ENCODE measurements at places on chromosomes 2 and 18. TPM values are rescaled to one million over a fixed set of nuclear protein-coding genes. Genes with fewer than 3 reads are reported as not detected.

The NPHP1 gene
- 3.9 TPM for total RNA-seq

The NTSR2 gene
- total RNA-seq, result not detected

The DYSF gene
- 21.3 TPM for total RNA-seq

The VAMP8 gene
- total RNA-seq, result 40.5 TPM

The FAM161A gene
- 2.5 TPM for total RNA-seq

The CNTNAP5 gene
- total RNA-seq, result not detected

The CAPN13 gene
- not detected for total RNA-seq

The TBR1 gene
- not detected for total RNA-seq

DNA sequence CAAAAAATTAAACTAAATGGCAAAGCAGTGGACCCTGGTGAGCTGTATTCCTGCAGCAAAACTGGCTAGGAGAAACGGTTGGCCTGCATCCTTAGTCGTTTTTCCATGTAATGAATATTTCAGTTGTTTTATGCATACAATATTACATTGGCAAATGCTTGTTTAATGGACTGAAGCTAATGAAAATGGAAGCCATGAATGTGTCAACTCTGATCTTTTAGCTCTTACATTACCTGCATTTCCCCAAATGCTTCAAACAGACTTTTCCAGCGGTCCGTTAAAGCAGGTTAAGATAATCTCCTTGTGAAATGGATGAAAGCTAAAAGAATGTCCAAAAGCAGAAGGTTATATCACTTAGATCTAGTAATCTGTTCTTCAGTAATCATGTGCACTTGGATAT, 686.3 kb upstream of the SETBP1 start:
- H3K36me3 ChIP-seq, result no peaks in the 10 kb centered on the region
- H3K4me3 ChIP-seq, result no peak overlapping the region
- H3K27me3 ChIP-seq, result no peaks in the 10 kb centered on the region
- DNase-seq, result no peak

DNA sequence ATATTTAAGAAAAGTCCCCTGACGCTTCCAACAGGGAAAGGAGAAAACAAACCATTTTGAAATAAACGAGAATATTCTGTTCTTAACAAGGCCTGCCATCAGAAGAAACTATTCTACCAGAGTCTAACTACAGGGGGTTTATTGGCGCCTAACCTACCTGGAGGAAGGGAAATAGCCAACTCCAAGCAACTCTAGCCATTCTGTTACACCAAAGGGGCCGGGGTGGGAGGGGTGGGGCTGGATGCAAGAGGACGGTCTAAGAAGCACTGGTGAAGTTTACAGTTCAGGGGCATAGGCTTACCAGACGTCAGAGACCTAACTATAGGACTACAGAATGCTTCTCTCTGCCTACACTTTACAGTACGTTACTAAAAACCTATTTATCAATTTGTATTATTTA, 60.5 kb upstream of the GALNT5 start:
- H3K27ac ChIP-seq, result no peak overlapping the region
- no peaks in the 10 kb centered on the region for H3K4me1 ChIP-seq
- no peaks in the 10 kb centered on the region for H3K27me3 ChIP-seq

DNA sequence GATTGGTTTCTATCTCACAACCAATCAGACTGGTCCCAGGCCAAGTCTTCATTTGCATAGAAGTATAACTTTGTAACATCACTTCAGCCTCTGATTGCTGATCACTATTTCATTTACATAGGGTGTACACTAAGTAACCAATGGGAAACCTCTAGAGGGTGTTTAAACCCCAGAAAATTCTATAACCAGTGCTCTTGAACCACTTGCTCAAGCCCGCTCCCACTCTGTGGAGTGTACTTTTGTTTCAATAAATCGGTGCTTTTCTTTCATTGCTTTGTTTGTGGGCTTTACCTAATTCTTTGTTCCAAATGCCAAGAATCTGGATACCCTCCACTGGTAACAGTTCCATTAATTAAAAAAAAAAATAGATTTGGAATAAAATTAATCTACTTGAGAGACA, 77.0 kb downstream of the TMEFF2 start:
- H3K36me3 ChIP-seq, result no peaks in the 10 kb centered on the region
- H3K4me1 ChIP-seq, result no peaks in the 10 kb centered on the region
- H3K4me3 ChIP-seq, result no peak overlapping the region
- H3K27me3 ChIP-seq, result no peaks in the 10 kb centered on the region
- DNase-seq, result no peak

GRCh38 chr2:69993708-69994107, 32.3 kb upstream of the ASPRV1 start:
- H3K27me3 ChIP-seq, result no peaks in the 10 kb centered on the region
- no peak for DNase-seq
- H3K27ac ChIP-seq, result no peak overlapping the region
- H3K36me3 ChIP-seq, result peaks cover 4% of the 10 kb centered on the region
- no peaks in the 10 kb centered on the region for H3K4me1 ChIP-seq

DNA sequence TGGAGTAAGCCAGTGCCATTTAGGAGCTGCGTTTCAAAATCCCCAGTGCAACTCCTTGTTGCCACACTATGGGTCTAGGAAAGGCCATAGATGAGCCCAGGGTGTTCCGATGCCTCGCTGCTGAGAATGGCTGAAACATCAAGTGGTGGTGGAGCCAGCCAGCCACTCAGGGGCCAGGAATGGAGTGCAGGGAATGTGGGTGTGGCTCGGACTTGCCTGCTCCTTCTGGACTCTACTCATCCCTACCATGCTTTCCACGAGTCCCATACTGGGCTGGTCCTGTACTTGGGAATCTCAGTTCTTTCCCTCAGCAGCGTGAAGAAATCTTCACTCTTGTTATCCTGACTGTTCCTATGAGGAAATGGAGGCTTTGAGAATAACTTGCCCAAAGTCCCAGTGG, 143.5 kb downstream of the INSIG2 start:
- DNase-seq, result no peak
- H3K36me3 ChIP-seq, result no peaks in the 10 kb centered on the region
- no peak overlapping the region for H3K4me3 ChIP-seq

GRCh38 chr2:158776231-158776630, 18.9 kb upstream of the DAPL1 start:
- H3K4me3 ChIP-seq, result no peak overlapping the region
- DNase-seq, result no peak
- no peaks in the 10 kb centered on the region for H3K27me3 ChIP-seq
- no peak overlapping the region for H3K27ac ChIP-seq
- no peaks in the 10 kb centered on the region for H3K36me3 ChIP-seq

- H3K4me3 ChIP-seq, result no peak overlapping the region
- no peaks in the 10 kb centered on the region for H3K36me3 ChIP-seq
- H3K27ac ChIP-seq, result no peak overlapping the region
- DNase-seq, result no peak
These were observed 81.9 kb upstream of the COL5A2 start for GRCh38 chr2:189261431-189261841.

GRCh38 chr2:98607741-98608115, 584 bp downstream of the COA5 start:
- H3K4me1 ChIP-seq, result no peaks in the 10 kb centered on the region
- H3K27ac ChIP-seq, result peak overlapping the region; percentile 12
- H3K36me3 ChIP-seq, result no peaks in the 10 kb centered on the region
- H3K4me3 ChIP-seq, result peak overlapping the region; percentile 98

GRCh38 chr2:181426672-181427071, 30.5 kb upstream of the ITGA4 start:
- no peaks in the 10 kb centered on the region for H3K27me3 ChIP-seq
- no peaks in the 10 kb centered on the region for H3K36me3 ChIP-seq

DNA sequence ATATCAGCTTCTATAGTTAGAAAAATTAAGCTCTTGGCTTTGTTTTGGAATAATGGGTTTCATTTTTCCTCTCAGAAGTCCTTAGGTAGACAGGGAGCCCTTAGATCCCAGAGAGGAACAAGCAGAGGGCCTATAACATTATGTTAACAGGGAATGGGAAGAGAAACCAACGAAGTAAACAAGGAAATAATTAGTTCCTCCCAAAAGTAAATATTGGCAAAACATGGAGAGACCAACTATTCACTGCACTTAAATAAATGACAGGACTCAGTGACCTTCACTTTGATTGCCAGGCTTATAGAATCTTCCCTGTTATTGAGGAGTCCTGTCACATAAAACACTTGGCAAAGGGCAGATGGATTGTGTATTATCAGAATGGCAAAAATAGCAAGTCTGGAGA, 5.3 kb downstream of the CRIM1 start:
- H3K36me3 ChIP-seq, result no peaks in the 10 kb centered on the region
- H3K4me1 ChIP-seq, result peaks cover 15% of the 10 kb centered on the region
- no peak overlapping the region for H3K4me3 ChIP-seq

GRCh38 chr2:189624648-189625355, 36.5 kb upstream of the ASNSD1 start:
- H3K4me3 ChIP-seq, result no peak overlapping the region
- H3K27ac ChIP-seq, result no peak overlapping the region
- H3K27me3 ChIP-seq, result no peaks in the 10 kb centered on the region
- H3K36me3 ChIP-seq, result no peaks in the 10 kb centered on the region
- DNase-seq, result no peak
- no peaks in the 10 kb centered on the region for H3K4me1 ChIP-seq

DNA sequence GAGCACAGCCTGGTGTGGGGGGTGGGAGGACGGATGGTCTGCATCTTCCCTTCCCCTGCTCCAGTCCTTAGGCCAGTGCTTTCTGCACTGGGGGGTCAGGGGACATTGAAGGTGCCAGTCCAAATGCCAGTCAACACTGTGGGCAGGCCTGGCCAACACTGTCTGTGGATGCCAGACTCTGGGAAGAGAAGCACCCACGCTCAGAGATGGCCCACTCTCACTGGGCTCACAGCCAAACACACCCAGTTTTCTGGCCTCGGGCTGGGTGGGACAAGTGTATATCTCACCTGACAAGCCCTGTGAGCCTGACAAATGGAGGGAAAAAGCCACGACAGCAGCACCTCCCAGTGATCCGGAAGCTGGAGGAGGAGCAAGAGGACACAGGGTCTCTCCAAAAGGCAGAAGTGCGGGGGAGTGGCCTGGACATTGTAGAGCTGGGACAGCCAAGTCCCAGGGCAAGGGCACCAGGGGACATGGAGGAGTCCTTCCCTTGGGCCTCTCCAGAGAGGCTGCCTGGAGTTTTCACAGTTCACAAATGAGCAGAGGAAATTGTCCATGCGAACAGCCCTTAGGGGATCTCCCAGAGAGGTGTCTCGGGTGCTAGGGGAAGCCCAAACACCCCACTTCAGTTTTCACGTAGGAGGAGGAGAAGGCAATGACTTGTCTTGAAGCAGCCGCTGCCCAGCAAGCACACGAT, 79.3 kb downstream of the SDC1 start:
- no peak overlapping the region for H3K4me3 ChIP-seq
- no peaks in the 10 kb centered on the region for H3K27me3 ChIP-seq
- DNase-seq, result no peak
- H3K27ac ChIP-seq, result no peak overlapping the region
- no peaks in the 10 kb centered on the region for H3K4me1 ChIP-seq

- H3K36me3 ChIP-seq, result no peaks in the 10 kb centered on the region
- no peaks in the 10 kb centered on the region for H3K4me1 ChIP-seq
- H3K27me3 ChIP-seq, result no peaks in the 10 kb centered on the region
- H3K4me3 ChIP-seq, result no peak overlapping the region
- H3K27ac ChIP-seq, result no peak overlapping the region
- no peak for DNase-seq
These were observed 13.8 kb downstream of the DPYSL5 start for GRCh38 chr2:26861610-26862224.

GRCh38 chr18:80108121-80108536, 933 bp upstream of the ADNP2 start:
- H3K4me1 ChIP-seq, result no peaks in the 10 kb centered on the region
- DNase-seq, result peak; percentile 72
- H3K36me3 ChIP-seq, result no peaks in the 10 kb centered on the region
- H3K27ac ChIP-seq, result peak overlapping the region; percentile 28
- H3K27me3 ChIP-seq, result no peaks in the 10 kb centered on the region
- no peak overlapping the region for H3K4me3 ChIP-seq

GRCh38 chr2:197937814-197938213, 133.4 kb downstream of the PLCL1 start:
- no peak overlapping the region for H3K4me3 ChIP-seq
- no peaks in the 10 kb centered on the region for H3K27me3 ChIP-seq
- no peak for DNase-seq
- H3K27ac ChIP-seq, result no peak overlapping the region
- no peaks in the 10 kb centered on the region for H3K36me3 ChIP-seq

DNA sequence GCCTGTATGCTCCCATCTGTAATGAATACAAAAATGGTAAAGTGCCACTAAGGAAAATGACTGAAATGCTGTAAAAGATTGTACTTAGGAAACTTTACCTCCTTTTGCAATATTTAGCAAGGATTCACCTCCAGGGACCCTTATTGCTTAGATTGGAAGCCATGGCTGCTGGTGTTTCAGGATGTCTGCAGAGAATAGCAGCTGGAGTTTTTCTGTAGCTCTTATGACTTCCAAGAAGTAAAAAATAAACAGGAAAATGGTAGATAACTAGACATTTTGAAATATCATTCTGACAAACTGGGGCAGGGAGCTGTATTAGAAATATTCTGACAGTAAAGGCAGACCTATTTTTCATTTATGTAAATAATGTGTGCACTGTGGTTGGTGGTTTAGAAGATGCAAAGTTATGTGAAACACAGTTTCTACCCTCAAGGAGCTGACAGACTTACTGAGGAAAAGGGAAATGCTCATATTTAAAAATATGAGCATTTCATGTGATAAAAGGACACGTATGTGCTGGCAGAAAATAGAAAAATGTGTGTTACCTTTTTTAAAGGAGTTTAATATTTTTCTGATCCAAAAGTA, 224.9 kb upstream of the BOD1L2 start:
- no peak for DNase-seq
- no peak overlapping the region for H3K27ac ChIP-seq
- no peaks in the 10 kb centered on the region for H3K27me3 ChIP-seq
- no peaks in the 10 kb centered on the region for H3K36me3 ChIP-seq
- no peak overlapping the region for H3K4me3 ChIP-seq
- H3K4me1 ChIP-seq, result no peaks in the 10 kb centered on the region

DNA sequence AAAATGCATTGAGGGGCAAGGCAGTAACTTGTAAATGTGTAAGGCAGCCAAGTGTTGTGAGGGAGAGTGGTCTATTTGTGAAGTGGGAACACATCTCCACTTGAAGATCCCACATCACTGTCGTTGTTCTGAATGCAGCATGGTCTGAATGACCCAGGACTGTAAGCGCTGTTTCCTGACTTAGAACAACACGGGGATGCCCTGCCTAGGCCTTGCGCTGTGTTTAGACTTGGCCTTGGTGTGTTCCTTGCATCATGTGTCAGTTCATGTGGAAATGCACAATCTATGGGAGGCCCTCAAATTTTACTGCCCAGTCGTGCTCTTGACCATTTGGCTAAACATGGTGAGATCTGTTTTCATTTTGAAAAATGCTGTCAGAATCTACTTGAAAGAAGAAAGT, 205.1 kb downstream of the SOX11 start:
- no peaks in the 10 kb centered on the region for H3K27me3 ChIP-seq
- H3K36me3 ChIP-seq, result no peaks in the 10 kb centered on the region
- no peak overlapping the region for H3K4me3 ChIP-seq
- no peak overlapping the region for H3K27ac ChIP-seq
- no peaks in the 10 kb centered on the region for H3K4me1 ChIP-seq

- H3K36me3 ChIP-seq, result no peaks in the 10 kb centered on the region
- H3K27me3 ChIP-seq, result no peaks in the 10 kb centered on the region
- H3K4me1 ChIP-seq, result no peaks in the 10 kb centered on the region
- no peak for DNase-seq
These were observed 29.5 kb upstream of the PAIP2B start for GRCh38 chr2:71256421-71256820.

All from aorta (tissue), 5 donors.